ENCODE measurements at places on chromosomes 16 and 17. TPM values are rescaled to one million over a fixed set of nuclear protein-coding genes. Genes with fewer than 3 reads are reported as not detected.
A peak's percentile ranks its signal among the peaks of the same experiment; 100 is the strongest.

DNA sequence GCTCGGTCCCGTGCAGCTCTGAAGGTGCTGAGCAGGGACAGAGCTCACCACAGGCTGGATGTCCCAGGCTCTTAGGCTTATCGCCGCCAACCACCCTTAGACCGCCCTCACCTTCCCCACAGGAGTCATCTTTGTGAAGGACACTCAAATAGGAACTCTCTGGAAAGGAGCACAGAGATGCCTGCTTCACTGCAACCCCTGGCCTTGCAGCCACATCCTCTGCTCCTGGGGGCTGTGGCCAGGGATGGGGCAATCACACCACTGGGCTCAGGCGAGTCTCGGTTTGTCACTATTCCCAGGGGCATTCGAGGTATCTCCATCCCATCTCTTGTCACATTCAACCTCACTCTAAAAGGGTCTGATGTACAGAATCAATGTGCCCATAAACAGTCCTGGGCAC lies 10.9 kb downstream of the ZDHHC1 start:
- no peak overlapping the region for H3K4me3 ChIP-seq
- H3K4me1 ChIP-seq = peaks cover 2% of the 10 kb centered on the region
- H3K27ac ChIP-seq = no peak overlapping the region

DNA sequence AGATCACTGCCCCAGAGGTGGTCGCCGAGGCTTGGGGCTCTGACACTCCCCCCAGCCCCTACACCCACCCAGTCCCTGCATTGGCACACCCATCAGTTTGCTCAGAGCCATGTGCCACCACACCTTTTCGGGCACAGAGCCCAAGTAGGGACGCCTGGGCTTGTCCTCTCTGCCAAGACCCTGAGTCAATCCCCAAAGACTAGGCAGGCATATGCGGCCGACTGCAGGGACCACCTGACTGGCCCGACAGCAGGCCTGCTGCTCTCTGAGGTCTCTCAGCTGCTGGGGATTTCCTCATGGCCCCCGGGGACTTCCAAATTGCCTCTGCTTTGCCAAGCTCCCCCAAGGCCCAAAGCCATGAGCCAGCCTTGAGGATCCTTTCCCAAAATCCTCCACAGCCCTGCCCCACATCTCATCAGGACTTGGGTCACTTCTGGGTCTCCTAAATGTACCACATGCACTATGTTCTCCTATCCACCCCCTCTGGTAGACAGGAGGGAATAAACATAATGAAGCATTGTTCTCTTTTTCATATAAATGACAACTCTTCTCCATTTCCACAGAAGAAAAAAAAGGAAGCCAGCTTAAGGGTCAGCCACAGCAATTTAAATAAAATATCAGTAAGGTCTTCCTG lies 30.6 kb downstream of the MYO18A start:
- no peaks in the 10 kb centered on the region for H3K27me3 ChIP-seq
- peaks cover 5% of the 10 kb centered on the region for H3K36me3 ChIP-seq
- peak overlapping the region; percentile 79 for H3K4me3 ChIP-seq
- no peak for DNase-seq
- H3K4me1 ChIP-seq = peaks cover 51% of the 10 kb centered on the region

- peaks cover 2% of the 10 kb centered on the region for H3K36me3 ChIP-seq
- peak overlapping the region; percentile 53 for H3K4me3 ChIP-seq
- H3K4me1 ChIP-seq = peaks cover 48% of the 10 kb centered on the region
- peak overlapping the region; percentile 85 for H3K27ac ChIP-seq
These were observed 72.8 kb upstream of the MED9 start for GRCh38 chr17:17403899-17404576.

DNA sequence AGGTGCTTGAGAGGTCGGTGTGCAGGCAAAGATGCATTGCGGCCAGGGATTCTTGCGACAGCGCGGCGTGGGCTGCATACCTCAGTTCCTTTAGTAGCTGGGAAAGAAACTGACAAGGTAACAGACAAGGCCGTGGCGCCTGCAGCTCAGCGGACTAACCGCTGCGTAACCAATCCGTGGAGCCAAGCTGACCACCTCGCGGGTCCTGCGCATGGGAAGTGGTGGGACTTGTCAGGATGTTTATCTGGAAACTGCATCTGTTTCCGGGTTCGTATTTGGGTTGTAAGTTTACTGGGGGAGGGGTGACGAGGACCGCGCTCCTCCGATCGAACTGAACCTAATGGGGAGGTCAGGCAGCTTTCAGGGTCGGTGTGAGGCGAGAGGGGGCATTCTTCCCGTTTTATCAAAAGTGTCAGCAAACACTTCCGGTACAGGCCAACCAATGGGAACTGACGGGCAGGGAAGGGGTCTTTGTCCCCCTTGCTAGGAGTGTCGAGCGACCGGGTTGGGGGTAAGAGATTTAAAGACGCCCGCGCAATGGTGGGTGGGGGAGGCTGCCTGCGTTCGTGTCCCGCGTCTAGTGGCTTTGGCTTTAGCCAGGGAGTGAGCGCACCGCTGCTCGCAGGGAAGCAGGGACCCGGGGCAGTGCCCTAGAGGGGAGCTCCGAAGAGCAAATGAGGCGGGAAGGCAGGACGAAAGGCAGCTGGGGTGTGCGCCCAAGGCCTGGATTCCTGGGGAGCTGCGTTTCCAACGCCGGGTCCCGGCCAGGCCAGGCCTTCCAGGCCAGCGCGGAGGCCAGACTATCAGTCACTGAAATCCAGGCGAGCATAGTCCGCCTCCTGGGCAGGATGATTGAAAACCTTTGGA lies 7.0 kb downstream of the IRX6 start:
- no peak overlapping the region for H3K4me3 ChIP-seq
- no peaks in the 10 kb centered on the region for H3K36me3 ChIP-seq
- H3K27me3 ChIP-seq = peaks cover 69% of the 10 kb centered on the region
- no peak for DNase-seq
- H3K4me1 ChIP-seq = no peaks in the 10 kb centered on the region
- H3K27ac ChIP-seq = no peak overlapping the region

DNA sequence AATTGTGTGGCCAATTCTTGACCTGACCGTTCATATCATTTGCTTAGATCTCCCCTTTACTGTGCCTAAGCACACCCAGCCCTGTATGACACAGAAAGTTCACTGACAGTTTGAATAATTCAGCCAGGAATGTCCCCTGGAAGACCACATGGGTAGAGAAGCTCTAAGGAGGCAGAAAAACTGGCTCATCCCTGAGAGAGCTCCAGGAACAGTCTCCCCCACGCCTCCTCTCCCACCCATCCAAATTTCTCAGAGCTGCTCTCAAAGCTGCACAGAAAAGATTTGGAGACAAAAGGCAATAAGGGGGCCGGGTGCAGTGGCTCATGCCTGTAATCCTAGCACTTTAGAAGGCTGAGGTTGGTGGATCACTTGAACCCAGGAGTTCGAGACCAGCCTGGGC lies 11.2 kb downstream of the PRAC1 start:
- no peak for DNase-seq
- no peak overlapping the region for H3K27ac ChIP-seq
- H3K4me1 ChIP-seq = no peaks in the 10 kb centered on the region

GRCh38 chr17:81365148-81365600 lies 30.1 kb upstream of the BAHCC1 start:
- H3K27ac ChIP-seq = no peak overlapping the region
- peak; percentile 43 for DNase-seq
- H3K27me3 ChIP-seq = peaks cover 46% of the 10 kb centered on the region
- no peaks in the 10 kb centered on the region for H3K36me3 ChIP-seq
- peaks cover 16% of the 10 kb centered on the region for H3K4me1 ChIP-seq
- peak overlapping the region; percentile 53 for H3K4me3 ChIP-seq

DNA sequence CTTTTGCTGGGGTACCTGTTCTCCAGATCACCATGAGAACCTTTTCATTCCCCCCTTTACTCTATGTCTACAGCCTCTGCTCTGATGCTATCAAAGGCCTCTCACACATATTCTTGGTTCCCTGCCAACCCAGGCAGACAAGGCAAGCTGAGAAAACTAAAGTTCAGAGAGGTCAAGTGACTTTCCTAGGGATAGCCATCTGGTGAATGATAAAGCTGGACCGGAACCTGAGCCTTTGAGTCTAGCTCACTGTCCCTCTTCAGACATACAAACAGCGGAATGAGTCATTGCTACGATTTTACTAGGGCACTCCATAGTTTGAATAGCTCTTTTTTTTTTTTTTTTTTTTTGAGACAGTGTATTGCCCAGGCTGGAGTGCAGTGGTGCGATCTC lies 73.3 kb downstream of the XYLT1 start:
- H3K27ac ChIP-seq = peak overlapping the region; percentile 3
- DNase-seq = no peak
- peaks cover 19% of the 10 kb centered on the region for H3K4me1 ChIP-seq
- peaks cover 34% of the 10 kb centered on the region for H3K36me3 ChIP-seq

GRCh38 chr16:84368308-84368996 lies at the start of gene ATP2C2:
Gene ATP2C2, plus strand, starts transcription at chr16:84368538. Its CDS starts 78 bp downstream, at chr16:84368616.
- peaks cover 17% of the 10 kb centered on the region for H3K4me1 ChIP-seq
- peak within 1 kb of the TSS; percentile 23 for H3K4me3 ChIP-seq
- peaks cover 67% of the 10 kb centered on the region for H3K27me3 ChIP-seq

- no peaks in the 10 kb centered on the region for H3K36me3 ChIP-seq
- no peak overlapping the region for H3K27ac ChIP-seq
- H3K4me3 ChIP-seq = no peak overlapping the region
- H3K4me1 ChIP-seq = no peaks in the 10 kb centered on the region
These were observed 54.8 kb downstream of the CRISPLD2 start for GRCh38 chr16:84874553-84874952.

DNA sequence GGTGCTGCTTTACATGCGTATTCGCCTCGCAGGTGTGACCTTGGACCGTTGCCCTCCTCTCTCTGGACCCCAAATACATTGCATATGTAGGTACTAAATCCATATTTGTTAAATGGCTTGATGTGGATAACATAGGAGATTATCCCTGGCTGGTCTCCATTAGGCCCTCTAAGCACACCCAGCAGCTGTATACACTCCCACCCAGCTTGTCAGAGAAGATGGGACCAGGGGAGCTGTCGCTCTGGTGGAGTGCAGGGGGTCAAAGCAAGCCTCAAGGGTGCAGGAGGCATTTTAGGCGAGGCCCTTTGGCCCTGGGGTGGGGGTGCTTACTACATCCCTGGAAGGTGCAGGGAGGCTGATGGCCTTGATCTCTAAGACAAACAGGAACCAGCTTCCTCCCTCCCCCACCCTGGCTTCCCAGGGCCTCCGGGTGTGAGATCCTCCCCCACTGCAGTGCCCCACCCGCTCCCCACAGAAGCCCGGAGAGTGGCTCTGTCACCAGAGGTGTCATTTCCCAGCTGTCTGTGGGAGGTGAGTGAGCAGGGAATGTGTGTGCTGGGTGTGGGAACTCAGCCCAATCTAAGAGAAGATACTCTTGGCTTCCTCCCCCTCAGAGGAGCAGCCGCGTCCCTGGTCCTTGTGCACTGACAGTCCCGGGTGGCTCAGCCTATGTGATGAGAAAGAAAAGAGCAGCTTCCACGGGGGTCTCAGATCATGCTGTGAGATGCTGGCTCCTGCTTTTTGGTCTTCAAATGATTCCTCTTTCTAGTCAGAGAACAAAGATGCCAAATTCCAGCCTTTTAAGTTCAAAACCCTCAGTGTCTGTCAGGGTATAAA lies 1.4 kb upstream of the VAMP2 start:
- peak; percentile 80 for DNase-seq
- peaks cover 40% of the 10 kb centered on the region for H3K4me1 ChIP-seq
- peak overlapping the region; percentile 100 for H3K27ac ChIP-seq

GRCh38 chr16:709566-710499 lies 4.2 kb upstream of the FBXL16 start:
- no peak for DNase-seq
- H3K27ac ChIP-seq = no peak overlapping the region
- H3K4me1 ChIP-seq = peaks cover 3% of the 10 kb centered on the region
- no peak overlapping the region for H3K4me3 ChIP-seq
- H3K27me3 ChIP-seq = peaks cover 37% of the 10 kb centered on the region

- H3K27me3 ChIP-seq = no peaks in the 10 kb centered on the region
- no peak overlapping the region for H3K4me3 ChIP-seq
- H3K4me1 ChIP-seq = peaks cover 60% of the 10 kb centered on the region
- DNase-seq = no peak
These were observed 75.3 kb downstream of the KSR1 start for GRCh38 chr17:27531469-27531961.

GRCh38 chr17:4719146-4719545 lies 8.7 kb downstream of the ARRB2 start:
- peaks cover 33% of the 10 kb centered on the region for H3K4me1 ChIP-seq
- H3K4me3 ChIP-seq = no peak overlapping the region

DNA sequence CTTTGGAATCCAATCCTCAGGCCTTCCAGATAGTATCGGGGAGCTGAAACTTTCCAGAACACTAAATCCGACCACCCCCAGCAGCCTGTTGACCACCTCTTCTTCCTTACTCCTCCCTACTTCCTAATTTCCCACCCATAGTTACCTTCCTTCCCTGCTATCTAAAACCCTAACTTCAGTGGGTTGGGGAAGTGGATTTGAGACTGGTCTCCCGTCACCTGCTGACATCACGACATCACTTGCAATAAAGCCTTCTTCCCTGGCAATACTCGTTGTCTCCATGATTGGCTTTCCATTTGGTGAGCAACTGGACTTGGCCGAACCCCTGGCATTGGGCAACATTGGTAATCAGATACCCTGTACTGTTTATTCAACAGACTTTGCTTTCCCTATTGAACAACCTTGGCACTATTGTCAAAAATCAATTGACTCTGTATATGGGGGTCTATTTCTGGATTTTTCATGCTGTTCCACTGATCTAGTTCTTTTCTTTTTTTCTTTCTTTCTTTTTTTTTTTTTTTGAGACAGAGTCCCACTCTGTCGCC lies 11.8 kb upstream of the FOXK2 start:
- H3K4me1 ChIP-seq = peaks cover 10% of the 10 kb centered on the region
- no peaks in the 10 kb centered on the region for H3K36me3 ChIP-seq
- DNase-seq = no peak

DNA sequence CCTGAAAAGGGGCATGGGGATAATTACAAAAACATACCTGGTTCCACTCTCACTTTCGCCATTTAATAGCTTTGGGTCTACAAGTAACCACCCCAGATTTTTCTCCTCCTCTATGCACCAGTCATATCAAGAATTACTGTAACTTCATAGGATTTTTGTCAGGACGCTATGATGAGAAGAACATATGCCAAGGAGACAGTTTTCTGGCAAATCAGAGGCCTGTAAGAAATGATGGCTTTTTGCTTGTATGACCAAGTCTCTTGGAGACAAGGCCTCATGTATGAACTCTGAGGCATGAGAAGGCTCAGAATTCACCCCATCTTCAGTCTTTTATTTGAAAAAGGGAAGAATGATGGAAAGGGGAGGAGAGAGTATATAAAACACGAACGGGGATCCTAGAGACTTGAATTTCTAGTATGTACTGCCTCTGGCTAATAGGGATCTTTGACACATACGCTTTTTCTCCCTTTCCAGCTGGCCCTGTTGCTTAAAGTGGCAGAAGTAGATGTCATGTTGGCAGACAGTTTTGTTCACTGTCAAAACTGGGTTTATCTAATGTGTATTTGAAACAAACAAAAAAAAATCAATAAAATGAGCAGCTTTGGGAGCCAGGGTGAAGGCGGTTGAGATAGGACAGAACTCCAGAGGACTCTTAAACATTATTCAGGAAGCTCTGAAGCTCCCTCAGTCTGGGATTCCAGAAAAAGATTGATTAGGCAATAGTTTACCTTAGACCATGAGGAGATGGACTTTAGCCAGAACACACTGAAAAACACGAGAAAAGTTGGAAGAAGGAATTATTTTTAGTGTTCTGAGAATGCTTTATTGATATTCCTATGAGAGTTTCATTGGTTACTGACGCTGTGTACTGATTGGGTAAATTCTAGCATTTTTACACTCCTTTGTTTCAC lies 656.6 kb downstream of the WWOX start:
- no peaks in the 10 kb centered on the region for H3K36me3 ChIP-seq
- no peak overlapping the region for H3K27ac ChIP-seq
- peaks cover 2% of the 10 kb centered on the region for H3K4me1 ChIP-seq
- no peak overlapping the region for H3K4me3 ChIP-seq
- DNase-seq = no peak

GRAP gene
- total RNA-seq = 27.7 TPM

DHX58 gene
- total RNA-seq = 68.7 TPM

OR1F1 gene
- total RNA-seq = not detected

KRTAP3-2 gene
- not detected for total RNA-seq

MARCHF10 gene
- total RNA-seq = 0.08 TPM

CSH2 gene
- total RNA-seq = not detected
